ENCODE measurements at places on chromosomes 4 and X. TPM values are rescaled to one million over a fixed set of nuclear protein-coding genes. Genes with fewer than 3 reads are reported as not detected.

UNC5C gene
- 6.5 TPM for polyA plus RNA-seq

GRCh38 chr4:13642170-13642950, 14.8 kb upstream of the BOD1L1 start:
- H3K36me3 ChIP-seq = no peaks in the 10 kb centered on the region
- H3K27me3 ChIP-seq = no peaks in the 10 kb centered on the region
- DNase-seq = no peak
- H3K27ac ChIP-seq = peak overlapping the region; percentile 79
- H3K4me3 ChIP-seq = no peak overlapping the region
- H3K4me1 ChIP-seq = peaks cover 3% of the 10 kb centered on the region

- H3K27ac ChIP-seq = no peak overlapping the region
- no peak for DNase-seq
- H3K4me1 ChIP-seq = no peaks in the 10 kb centered on the region
- H3K27me3 ChIP-seq = no peaks in the 10 kb centered on the region
Observed at GRCh38 chrX:3664921-3665320, 48.5 kb downstream of the PRKX start.

XG gene
- polyA plus RNA-seq = 4.4 TPM

HDX gene
- polyA plus RNA-seq = 3.2 TPM

DNA sequence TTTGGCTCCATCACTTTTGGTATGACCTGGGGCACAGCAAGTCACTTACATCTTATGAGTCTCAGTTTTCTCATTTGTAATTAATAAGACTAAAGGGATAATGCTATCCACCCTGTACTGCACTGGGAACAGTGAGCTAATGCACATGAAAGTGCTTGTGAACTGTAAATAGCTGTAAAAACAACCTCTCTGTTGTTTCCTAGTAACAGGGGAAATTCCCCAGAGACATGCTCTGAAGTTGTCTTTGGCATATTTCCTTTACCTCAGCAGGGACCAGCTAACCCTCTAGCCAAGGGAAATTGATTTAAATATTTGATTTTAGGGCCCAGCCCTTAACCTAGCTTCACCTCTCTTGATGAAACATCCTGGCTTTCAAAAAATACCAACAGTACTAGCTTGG, 6.1 kb upstream of the CYSLTR1 start:
- DNase-seq = no peak
- no peak overlapping the region for H3K4me3 ChIP-seq
- H3K27ac ChIP-seq = no peak overlapping the region
- H3K36me3 ChIP-seq = no peaks in the 10 kb centered on the region
- no peaks in the 10 kb centered on the region for H3K4me1 ChIP-seq

- H3K36me3 ChIP-seq = no peaks in the 10 kb centered on the region
- no peak overlapping the region for H3K4me3 ChIP-seq
- H3K4me1 ChIP-seq = no peaks in the 10 kb centered on the region
- H3K27ac ChIP-seq = no peak overlapping the region
Observed at GRCh38 chrX:138858438-138858837, 146.9 kb upstream of the FGF13 start.

DNA sequence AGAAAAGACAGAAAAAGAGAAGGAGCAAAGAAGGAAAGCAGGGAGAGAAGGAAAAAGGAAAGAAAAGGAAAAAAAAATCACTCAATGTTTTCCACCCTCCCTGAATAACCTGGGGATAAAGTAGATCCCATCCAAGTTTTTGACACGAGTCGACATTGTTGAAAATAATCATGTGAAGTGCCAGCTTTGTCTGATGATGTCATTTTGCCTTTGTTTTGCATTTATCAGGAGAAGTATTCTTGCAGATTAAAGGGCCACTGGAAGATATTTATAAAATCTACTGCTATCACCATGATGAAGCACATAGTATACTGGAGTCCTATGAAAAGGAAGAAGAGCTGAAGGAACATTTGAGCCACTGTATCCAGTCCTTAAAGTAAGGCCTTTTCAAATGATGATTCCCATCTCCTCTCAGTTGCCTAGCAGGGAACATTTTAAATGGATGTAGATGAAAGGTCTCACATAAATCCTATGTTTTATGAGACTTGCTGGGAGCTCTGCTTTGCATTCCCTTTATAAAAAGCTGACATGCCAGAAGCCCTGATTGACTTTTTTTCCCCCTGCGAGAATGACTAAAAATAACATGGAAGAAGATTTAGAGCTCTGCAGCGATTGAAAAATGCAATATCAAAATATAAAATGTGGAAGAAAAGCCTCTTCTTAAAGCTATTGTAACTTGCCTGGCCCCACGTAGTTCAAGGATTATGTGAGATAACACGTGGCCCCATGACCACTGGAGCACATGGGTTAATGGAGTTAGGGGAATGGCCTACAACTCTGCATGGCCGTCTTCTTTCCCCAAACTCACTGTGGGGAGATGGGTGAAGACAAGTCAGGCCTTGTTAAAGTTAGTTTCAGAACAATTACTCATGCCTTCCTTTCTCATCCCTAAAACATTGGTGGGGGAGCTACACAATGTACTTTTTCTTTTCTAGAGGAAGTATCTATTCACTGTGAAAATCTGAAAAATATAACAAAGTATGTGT, 77.5 kb downstream of the INTS12 start:
- no peaks in the 10 kb centered on the region for H3K36me3 ChIP-seq
- DNase-seq = no peak
- H3K4me1 ChIP-seq = peaks cover 2% of the 10 kb centered on the region
- no peak overlapping the region for H3K4me3 ChIP-seq
- H3K27me3 ChIP-seq = no peaks in the 10 kb centered on the region

DNA sequence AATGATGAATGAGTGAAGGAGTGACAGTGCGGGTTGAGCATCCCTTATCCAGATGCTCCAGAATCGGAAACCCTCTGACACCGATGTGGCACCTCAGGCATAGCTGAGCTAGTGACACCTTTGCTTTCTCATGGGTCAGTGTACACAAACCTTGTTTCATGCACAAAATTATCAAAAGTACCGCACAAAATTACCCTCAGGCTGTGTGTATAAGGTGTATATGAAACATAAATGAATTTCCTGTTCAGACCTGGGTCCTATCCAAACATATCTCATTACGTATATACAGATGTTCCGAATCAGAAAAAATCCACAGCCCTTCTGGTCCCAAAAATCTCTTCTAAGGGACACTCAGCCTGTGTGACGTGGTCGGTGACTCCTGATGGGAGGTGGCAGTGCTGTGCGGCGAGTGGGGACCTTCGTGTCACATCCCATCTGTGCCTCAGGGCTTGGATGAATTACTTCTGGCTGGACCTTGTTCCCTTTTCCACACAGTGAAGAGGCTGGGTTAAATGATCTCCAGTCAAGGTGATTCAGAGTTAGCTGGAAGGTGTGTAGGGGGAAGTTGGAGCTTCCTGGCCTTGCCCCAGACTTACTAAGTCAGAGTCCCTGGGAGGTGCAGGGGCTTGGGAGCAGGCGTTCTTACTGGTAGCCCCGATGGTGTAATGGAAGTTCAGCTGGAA, 18.8 kb downstream of the RGS12 start:
- no peaks in the 10 kb centered on the region for H3K36me3 ChIP-seq
- no peaks in the 10 kb centered on the region for H3K4me1 ChIP-seq
- H3K27ac ChIP-seq = no peak overlapping the region
- no peak overlapping the region for H3K4me3 ChIP-seq

CFP gene
- 3.1 TPM for polyA plus RNA-seq

- H3K36me3 ChIP-seq = no peaks in the 10 kb centered on the region
- no peaks in the 10 kb centered on the region for H3K27me3 ChIP-seq
- H3K4me1 ChIP-seq = no peaks in the 10 kb centered on the region
Observed at GRCh38 chrX:37685381-37686359, at the start of gene XK. Gene XK, plus strand, starts transcription at chrX:37685791. Its CDS starts 171 bp downstream, at chrX:37685962.

GRCh38 chrX:105267167-105267566, 46.7 kb upstream of the TEX13A start:
- no peaks in the 10 kb centered on the region for H3K27me3 ChIP-seq
- no peaks in the 10 kb centered on the region for H3K36me3 ChIP-seq
- no peaks in the 10 kb centered on the region for H3K4me1 ChIP-seq
- no peak for DNase-seq

- no peak for DNase-seq
- H3K27ac ChIP-seq = no peak overlapping the region
- H3K36me3 ChIP-seq = no peaks in the 10 kb centered on the region
Observed at GRCh38 chrX:22968494-22968893, 31.3 kb upstream of the DDX53 start.

- DNase-seq = no peak
- no peak overlapping the region for H3K4me3 ChIP-seq
- no peaks in the 10 kb centered on the region for H3K27me3 ChIP-seq
- no peak overlapping the region for H3K27ac ChIP-seq
Observed at GRCh38 chr4:138875891-138876608, 139.5 kb upstream of the NOCT start.
